Gastrocnemius medialis (tissue), 4 donors: ENCODE measurements at places on chromosomes 2 and 18. TPM values are rescaled to one million over a fixed set of nuclear protein-coding genes. Genes with fewer than 3 reads are reported as not detected.
A peak's percentile ranks its signal among the peaks of the same experiment; 100 is the strongest.

Gene SERPINB8
- 0.87 TPM for total RNA-seq

Gene CNTNAP5
- not detected for total RNA-seq

Gene VWC2L
- total RNA-seq: not detected

Gene LCT
- total RNA-seq: not detected

Gene TRAK2
- total RNA-seq: 21.0 TPM

Gene SPP2
- total RNA-seq: 0.60 TPM

Gene TMEM200C
- not detected for total RNA-seq

Gene DSG1
- total RNA-seq: not detected

Gene SMIM21
- not detected for total RNA-seq

Gene PSMA8
- total RNA-seq: not detected

Gene ANKRD53
- not detected for total RNA-seq

GRCh38 chr2:233367586-233367985 lies 13.3 kb downstream of the DGKD start:
- DNase-seq: no peak

- DNase-seq: no peak
Observed at GRCh38 chr2:8168876-8169424, 512.9 kb upstream of the ID2 start.

GRCh38 chr2:25305775-25306174 lies 36.0 kb downstream of the DNMT3A start:
- DNase-seq: peak; percentile 52

GRCh38 chr18:36769611-36770314 lies 59.0 kb downstream of the TPGS2 start:
- DNase-seq: peak; percentile 37

DNA sequence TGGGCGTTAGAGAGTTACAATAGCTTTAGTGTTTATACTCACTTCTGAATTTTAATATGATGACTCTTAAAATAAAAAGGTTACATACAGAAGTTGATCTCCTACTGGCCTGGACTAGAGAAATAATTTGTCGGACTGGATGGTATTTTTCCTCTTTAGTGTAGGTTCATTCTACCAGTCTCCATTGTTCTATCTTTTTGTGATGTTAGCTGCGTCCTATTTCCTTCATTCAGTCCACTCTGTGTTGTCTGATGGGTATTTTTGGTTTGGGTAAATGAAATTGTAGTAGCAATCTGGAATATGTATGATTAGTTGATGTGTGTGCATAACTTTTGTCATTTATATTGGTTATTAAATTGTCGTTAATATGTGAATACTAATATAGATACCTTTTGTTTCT lies 5.3 kb downstream of the DDX1 start:
- no peak for DNase-seq

GRCh38 chr2:73009177-73009839 lies 62.2 kb downstream of the SFXN5 start:
- no peak for DNase-seq

GRCh38 chr2:43934567-43934966 lies 61.2 kb downstream of the LRPPRC start:
- no peak for DNase-seq

DNA sequence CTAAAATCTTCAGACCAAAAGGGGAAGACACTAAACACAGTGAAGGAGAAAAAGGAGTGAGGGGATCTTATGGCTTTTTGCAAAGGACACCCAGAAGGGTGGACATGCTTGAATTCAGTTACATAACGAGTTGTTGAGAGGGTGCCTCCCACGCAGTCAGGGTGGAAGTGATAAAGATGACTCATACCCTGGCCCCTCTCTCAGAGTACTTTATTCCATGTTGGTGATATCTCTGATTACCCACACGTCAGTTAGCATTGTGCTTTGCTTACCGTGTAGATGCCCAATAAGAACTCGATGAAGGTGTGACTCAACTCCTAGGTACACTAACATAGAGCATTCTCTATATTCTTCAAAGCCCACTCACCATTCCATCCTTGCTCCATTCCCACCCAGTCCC lies 44.4 kb downstream of the EN1 start:
- no peak for DNase-seq

DNA sequence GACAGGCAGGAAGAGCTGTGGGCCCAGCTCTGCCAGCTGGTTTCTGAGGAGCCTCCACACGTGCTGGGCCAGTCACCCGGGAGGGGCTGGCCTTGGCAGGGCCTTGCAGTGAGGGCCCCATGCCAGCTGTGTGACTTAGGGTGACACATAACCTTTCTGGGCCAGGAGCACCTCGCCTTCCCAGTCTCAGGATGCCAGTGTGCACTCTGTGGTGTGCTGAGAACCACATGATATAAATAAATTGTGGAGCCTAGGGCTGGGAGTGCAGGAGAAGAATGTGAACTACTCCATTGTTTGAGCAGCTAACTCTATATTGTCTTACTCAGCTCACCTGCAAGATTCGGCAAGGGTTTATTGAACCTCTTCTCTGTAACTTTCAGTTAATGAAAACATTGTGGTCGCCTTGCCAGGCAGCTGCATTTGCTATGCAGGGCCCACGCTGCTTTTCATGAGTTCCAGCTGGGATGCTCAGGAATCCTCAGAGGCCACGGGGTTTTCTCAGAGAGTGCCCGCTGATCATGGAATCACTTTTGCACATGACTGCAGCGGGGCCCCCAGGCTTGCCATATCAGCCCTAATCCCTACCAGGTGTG lies 222.3 kb downstream of the SH3RF3 start:
- DNase-seq: peak; percentile 74

GRCh38 chr2:240436683-240437550 lies 1.5 kb downstream of the GPC1 start:
- peak; percentile 42 for DNase-seq

GRCh38 chr18:55248495-55248894 lies 289.2 kb upstream of the CCDC68 start:
- DNase-seq: no peak

- peak; percentile 88 for DNase-seq
Observed at GRCh38 chr2:178072383-178073301, at the start of gene PDE11A. Gene PDE11A, minus strand, starts transcription at chr2:178072777. Its CDS starts 340 bp downstream, at chr2:178072437.

- DNase-seq: no peak
Observed at GRCh38 chr2:2254206-2254605, 76.9 kb downstream of the MYT1L start.

DNA sequence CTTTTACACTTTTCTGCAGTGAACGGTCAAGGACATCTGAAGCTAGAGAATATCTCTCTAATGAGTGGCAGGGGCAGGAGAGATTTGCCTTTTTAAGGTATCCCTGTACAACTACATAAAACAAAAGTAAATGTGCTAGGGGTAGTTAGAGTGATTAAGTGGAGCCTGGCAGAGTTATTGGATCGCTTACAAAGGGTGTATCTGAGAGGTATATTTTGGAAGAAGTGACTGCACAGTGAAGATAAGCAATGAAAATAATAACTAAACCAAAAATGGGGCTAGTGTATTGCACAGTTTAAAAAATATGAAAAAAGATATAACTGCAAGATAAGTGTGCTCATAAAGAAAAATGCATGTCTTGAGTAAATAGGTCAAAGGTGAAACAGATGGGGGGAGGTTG lies 193.5 kb upstream of the EPC2 start:
- DNase-seq: no peak

- DNase-seq: no peak
Observed at GRCh38 chr2:82795446-82795845, 1663.6 kb downstream of the SUCLG1 start.

DNA sequence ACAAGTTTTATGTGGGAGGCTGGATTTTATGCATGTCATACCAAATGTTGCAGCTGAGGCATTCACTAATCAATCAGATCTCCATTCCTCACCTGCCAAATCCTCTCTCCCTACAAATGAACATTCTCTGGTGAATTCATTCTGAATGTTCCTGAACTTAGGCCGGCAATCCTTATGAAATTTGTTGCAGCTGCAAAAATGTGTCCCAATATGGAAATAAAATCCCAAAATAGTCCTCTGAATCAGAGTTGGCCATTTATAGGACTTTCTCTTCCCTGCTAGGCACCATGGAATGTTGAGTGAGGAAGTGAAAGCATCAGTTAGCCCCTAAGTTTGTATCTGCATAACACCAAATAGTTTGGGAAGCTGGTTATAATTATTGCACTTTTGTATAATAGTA lies 25.6 kb downstream of the GCA start:
- DNase-seq: no peak

GRCh38 chr2:171702781-171703556 lies 15.7 kb downstream of the DYNC1I2 start:
- no peak for DNase-seq

DNA sequence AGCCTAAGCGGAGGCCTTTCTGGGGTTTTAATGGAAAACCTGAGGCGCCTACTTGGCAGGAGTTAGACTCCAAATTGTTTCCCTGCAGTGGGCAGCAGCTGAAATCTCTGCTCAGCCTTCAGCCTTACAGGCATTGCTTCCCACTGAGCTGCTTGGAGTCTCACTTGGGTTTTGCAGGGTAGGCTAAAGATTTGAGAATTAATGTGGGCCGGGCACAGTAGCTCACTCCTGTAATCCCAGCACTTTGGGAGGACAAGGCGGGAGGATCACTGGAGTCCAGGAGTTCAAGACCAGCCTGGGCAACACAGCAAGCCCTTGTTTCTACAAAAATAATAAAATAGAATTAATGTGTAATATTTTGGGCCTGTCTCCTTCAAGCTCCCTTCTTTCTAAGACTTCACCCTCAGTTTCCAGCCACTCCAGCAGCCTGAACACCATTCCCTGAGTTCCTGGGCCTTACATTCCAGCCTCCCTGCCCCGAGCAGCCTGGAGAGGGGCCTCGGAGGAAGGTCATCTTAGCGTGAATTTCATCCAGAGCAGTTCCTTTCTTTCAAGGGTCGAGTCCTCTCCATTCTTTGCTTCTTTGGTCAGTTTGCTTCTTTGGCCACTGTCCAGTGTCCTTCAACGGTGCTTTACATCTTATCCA lies 9.1 kb upstream of the RAB17 start:
- no peak for DNase-seq

DNA sequence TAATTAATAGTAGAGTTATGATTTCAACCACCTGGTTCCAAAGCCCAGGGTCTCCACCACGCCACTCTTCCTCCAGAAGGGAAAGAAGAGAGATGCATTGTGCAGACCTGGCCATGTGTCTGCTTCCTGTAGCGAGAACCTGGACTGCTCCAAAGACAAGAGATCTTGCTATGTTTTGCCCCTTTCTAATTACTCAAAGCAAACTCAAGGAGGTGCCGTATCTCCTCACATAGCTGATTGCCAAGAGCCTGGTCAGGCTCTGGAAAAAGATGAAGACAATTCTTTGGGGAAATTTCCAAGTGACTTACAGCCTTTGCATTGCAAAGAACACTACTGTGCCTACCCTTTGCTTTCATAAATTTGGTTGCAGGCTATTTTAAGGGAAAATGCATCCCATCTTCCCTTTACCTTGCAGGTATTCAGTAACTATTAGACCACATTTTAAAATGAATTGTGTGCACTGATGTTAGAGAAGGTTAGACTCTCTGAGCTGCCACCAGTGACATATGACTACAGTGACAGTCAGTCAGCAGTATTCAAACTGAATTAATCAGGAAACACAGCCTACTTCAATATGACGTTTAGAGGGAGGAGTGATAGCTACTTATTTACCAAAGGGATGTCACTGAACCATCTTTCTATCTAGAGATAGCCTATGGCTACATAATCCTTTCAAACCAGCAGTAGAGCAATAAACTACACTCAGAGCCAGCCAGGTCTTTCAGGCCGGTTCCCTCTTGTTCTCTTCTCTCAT lies 842.1 kb upstream of the FANCL start:
- DNase-seq: no peak

- no peak for DNase-seq
Observed at GRCh38 chr2:219912491-219912921, 285.1 kb downstream of the SLC4A3 start.
